ENCODE measurements at places on chromosomes 2 and 18.

GRCh38 chr2:189673661-189674373, 653 bp upstream of the ANKAR start:
- no peak for DNase-seq

DNA sequence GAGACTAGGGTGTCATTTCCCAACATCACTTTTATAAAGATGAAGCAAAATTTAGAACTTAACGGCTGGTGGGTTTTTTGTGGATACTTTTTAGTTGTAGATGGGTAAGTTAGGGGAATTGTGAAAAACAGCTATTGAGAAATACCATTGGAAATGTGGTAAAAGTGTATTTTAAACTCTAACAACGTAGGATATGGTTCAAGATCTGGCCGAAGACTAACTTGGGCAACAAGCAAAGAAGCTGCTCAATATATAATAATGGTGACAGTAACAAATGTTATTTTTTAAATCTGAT, 1.6 kb downstream of the DNAH7 start:
- no peak for DNase-seq

DNA sequence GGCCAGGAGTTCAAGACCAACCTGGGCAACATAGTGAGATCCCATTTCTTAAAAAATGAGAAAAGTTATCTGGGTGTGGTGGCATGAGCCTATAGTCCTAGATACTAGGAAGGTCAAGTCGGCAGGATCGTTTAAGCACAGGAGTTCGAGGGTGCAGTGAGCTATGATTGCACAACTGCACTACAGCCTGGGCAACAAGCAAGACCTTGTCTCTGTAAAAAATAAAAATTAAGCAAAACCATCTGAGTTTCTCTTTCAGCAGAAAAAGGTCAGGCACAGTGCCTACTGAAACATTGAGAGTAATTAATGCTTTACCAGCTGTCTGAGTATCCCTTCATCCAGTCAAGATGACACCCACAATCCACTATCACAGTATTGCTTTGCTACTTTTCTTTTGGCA, 258.3 kb downstream of the MBD5 start:
- no peak for DNase-seq

DNA sequence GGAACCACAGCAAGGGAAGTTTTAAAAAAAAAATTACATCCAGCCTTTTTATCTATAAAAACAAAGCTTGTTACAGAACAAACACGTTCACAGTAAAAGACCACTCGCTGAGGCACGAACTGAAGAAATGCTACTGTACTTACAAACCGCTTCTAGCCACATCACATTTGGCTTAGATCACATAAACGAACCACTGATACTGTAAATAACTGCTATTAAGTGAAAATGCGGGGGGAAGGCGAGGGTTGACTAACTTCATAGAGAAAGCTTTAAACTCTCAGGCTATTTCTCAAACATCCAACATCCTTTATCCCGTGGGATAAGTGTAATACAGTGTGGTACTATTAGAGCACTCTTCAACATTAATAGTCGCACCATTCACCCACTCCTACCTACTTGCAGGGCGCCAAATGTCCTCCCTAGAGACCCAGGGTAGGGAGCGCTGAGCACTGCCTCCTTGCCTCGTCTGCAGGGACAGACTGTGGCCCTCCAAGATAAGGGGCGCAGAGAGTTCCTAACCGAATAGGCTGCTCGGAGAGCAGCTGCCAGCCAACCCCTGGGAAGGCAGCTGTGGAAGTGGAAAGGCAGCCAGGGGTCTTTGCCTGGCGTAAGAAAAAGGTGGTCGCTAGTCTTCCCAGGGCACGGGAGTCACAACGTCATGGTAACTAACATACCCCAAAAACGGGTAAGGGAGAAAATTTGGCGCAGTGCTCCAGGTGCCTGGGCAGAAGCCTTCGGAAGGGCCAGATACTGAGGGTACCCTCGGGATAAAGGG, 854 bp downstream of the GPR155 start:
- DNase-seq = no peak

All from activated CD4-positive, alpha-beta T cell treated with anti-CD3 and anti-CD28 coated beads, Interleukin-2, amount 50 U/mL, for 4 hours (primary cell).